8988T (cell line): ENCODE measurements at places on chromosomes 1 and 21.

- no peak for DNase-seq
Observed at GRCh38 chr21:38821248-38821647, 15.5 kb downstream of the ETS2 start.

DNA sequence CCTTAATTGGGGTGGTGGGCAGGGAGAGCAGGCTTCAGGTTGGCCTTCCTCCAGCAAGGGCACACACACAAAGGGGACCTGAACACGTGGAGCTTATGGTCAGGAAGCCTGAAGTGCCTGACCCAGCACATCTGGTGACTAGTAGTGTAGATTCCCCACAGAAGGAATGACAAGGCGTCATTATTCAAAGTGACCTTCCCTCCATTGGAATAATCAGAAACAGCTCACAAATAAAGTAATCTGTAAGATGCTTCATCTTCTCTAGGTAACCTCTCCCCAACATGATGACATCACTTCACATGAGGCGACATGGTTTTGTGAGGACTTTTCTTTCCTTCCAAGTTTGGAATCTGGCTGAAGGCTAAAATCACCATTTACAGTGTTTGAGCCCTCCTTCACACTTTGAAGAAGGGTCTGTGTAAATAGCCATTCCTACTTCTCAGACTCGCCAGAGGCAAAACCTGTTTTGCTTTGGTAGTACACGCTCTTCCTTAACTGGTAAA, 32.8 kb upstream of the ERG start:
- DNase-seq, result no peak

DNA sequence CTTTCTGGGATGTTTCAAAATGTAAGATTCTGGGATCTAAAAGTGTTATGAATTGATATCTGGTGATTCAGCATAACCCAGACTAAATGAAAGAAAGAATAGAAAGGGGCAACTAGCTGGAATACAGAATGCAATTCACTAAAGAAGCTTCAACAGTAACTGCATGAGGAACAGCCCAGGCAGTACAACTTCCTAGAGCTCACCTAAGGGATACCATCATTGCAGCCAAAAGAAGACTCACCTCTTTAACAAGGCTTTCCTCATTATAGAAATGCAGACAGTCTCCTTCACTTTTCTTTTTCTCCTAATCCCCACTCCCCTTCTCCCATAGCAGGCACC, 6.3 kb downstream of the RGS5 start:
- no peak for DNase-seq

DNA sequence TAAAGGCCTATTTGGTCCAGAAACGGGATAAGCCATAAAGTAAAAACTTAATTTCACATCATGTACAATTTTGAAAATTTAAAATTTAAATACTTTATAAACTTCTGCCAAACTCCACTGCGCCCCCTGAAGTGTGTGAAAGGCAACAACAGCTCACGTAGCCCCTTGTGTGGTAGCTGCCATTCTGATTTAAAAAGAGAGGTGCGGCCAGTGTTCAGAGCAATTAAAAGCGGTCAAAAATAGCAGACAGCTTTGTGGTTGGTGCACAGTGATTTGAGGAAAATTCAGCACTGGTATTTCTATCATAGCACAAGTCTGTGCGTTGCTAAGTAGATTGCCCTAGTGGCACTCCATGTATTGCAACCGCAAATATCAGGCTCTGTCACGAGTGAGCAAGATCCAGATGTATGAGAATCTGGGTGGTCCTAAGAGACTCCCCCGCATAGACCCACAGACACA, 122.5 kb downstream of the ATG4C start:
- no peak for DNase-seq

DNA sequence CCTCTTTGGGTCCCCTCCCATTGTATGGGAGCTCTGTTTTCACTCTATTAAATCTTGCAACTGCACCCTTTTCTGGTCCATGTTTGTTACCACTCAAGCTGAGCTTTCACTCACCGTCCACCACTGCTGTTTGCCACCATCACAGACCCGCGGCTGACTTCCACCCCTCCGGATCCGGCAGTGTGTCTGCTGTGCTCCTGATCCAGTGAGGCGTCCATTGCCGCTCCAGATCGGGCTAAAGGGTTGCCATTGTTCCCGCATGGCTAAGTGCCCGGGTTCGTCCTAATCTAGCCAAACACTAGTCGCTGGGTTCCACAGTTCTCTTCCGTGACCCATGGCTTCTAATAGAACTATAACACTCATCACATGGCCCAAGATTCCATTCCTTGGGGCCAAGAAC, 157.2 kb downstream of the SEC16B start:
- DNase-seq, result no peak

DNA sequence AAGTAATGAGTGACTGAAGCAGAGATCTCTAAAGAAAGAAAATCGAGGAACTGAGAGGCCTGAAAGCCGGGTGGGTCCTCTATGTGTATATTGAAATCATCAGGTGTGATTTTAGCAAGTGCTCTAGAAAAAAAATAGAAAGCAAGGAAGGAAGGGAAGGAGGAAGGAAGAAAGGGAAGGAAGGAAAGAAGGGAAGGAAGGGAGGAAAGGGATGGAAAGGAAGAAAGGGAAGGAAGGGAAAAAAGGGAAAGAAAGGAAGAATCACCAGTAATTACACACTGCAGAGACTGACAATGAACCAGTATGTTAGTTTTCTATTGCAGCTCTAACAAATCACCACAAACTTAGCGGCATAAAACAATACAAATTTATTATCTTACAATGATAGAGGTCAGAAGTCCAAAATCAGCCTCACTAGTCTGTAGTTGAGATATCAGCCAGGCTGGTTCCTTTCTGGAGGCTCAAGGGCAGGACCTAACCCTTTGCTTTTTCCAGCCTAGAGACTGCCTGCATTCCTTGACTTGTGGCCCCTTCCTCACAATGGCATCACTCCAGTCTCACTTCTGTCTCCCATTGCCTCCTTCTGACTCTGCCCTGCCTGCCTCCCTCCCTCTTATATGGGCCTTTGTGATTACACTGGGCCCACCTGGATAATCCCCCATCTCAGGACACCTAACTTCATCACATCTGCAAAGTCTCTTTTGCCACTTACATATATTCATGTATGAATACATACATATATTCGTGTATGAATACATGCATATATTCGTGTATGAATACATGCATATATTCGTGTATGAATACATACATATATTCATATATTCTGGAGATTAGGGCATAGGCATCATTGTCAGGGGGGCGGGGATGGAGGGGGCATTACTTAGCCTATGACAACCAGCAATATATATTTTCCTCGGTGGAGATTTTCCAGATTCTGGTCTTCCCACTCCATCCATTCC, 47.5 kb upstream of the CDC42BPA start:
- no peak for DNase-seq

- DNase-seq, result no peak
Observed at GRCh38 chr1:117897551-117897950, 31.9 kb downstream of the GDAP2 start.

DNA sequence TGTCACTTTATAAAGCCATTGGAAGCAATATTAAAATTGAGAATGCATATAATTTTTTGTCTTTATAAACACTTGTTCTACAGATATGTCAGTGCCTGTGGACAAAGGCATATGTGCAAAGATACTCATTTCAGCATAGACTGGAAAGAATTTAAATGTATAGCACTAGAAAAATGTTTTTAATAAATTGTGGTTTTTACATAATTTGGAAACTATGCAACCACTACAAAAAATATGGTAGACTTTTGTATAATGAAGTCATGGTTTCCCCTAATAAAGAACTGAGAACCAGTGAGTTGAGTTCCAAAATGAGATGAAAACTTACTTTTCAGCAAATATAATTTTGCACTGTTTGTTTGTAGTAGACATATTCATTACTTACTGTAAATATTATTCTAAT, 48.5 kb downstream of the BRINP3 start:
- no peak for DNase-seq

- DNase-seq, result no peak
Observed at GRCh38 chr1:165376041-165376810, 19.7 kb upstream of the LMX1A start.

- no peak for DNase-seq
Observed at GRCh38 chr1:178126741-178127185, 32.9 kb downstream of the RASAL2 start.

- DNase-seq, result no peak
Observed at GRCh38 chr1:163799190-163799805, 477.5 kb downstream of the NUF2 start.

- no peak for DNase-seq
Observed at GRCh38 chr1:36419140-36419539, 21.4 kb upstream of the LSM10 start.

DNA sequence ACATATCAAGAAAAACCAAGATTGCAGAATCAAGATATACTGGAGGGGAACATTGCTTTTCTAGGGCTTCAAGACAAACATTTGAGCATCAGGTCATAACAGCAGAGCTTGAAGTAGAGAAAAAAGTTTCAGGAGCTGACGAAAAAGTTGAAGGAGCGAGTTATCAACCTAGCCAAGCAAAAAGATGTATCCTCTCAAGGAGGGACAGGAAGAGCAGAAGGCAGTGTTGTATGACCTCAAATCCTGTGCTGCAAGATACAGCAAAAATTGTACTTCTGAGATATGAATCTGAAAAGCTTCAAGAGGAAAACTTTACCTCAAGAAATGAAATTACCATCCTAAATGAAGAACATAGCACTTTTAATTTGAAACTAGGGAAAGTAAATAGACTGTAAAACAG, 153.1 kb downstream of the AK5 start:
- no peak for DNase-seq

GRCh38 chr1:22320587-22321344, 130.9 kb upstream of the ZBTB40 start:
- DNase-seq, result no peak

GRCh38 chr1:8625981-8626898, 191.2 kb downstream of the RERE start:
- no peak for DNase-seq

- peak; percentile 54 for DNase-seq
Observed at GRCh38 chr1:39507230-39507928, 15.9 kb downstream of the BMP8A start.

GRCh38 chr1:19488136-19488535, 2.8 kb upstream of the CAPZB start:
- no peak for DNase-seq

DNA sequence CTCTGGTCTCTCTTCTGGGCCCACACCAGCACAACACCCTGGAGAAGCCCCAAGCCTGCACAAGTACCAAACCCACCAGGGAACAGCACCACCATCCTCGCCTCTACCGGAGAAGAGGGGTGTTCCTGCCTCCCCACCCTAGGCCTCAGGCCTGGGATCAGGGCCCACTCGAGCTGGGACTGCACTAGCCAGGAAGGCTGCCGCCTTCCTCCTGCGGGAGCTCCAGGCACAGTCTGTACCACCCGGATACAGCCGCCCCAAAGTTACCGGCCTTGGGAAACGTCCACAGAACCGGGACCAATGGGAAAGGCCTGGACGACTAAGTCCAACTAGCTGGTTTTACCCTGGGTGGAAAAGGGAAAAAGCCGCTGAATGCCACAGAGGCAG, 3.4 kb downstream of the TAL1 start:
- no peak for DNase-seq

GRCh38 chr1:149896575-149896974, 2.8 kb upstream of the BOLA1 start:
- no peak for DNase-seq

GRCh38 chr1:202011994-202012393, 1.6 kb downstream of the ELF3 start:
- no peak for DNase-seq

GRCh38 chr1:98497497-98497896, 164.0 kb upstream of the SNX7 start:
- DNase-seq, result no peak

- DNase-seq, result no peak
Observed at GRCh38 chr1:182217071-182217470, 155.6 kb upstream of the ZNF648 start.

DNA sequence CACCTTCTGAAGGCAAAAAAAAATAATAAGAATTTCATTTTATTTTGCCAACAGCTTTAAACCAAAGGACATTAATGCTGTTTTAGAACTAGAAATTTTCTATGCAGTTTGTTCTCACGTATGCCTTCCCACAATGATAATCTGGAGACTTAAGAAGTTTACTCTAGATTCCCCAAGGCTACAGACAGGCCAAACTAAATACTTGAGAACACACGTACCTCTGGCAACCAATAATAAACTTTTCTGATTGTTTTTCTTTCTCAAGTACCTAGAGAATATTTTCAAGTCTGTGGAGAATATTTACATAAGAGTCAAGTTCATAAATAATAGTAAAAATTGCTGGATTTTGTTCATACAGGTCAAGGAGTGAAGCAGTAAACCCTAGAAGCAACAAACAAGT, 15.9 kb downstream of the CLDN8 start:
- DNase-seq, result no peak

DNA sequence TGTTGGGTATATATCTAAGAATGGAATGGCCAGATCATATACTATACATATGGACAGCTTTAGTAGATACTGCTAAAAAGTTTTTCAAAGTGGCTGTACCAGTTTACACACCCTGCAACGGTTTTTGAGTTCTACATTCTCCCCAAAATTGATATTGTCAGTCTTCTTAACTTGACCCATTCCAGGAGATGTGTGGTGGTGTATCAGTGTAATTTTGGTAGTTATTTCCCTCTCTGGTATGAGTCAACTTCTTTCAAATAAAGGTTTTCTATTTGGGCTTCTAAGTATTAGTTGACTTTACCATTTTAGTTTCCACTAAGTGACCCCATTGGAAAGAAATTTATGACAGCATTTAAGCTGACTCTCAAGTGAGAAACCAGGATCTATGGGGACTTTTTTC, 29.2 kb downstream of the INKA2 start:
- DNase-seq, result no peak

- DNase-seq, result no peak
Observed at GRCh38 chr21:33244082-33244778, 14.5 kb downstream of the IFNAR2 start.

DNA sequence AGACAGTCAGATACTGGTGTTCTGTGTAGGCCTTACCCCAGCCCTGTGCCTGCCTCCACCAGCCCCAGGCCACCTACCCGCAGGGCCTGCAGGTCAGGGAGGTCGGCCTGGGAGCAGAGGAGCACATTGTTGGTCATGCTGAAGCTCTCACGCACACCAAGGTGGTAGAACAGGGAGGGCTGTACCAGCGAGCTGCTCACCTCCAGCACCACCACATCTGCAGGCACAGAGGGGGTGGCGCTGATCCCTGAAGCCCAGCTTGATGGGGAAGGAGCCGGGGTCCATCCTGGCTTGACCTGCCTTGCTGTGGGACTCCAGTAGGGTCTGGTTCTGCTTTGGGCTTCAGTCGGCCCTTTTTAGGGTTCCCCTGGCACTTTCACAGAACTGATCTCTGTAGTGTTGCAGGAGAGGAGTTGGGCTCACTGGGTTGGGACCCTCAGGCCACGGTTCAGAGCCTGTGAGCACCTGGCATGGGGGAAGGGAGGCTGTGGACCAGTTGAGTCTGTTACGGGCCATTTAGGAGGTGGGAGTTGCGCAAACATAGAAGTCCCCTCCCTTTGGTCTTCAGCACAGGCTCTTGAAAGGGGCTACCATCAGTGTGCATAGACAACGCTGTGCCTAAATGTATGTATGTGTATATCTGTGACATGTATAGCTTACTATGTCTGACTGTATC, 1.9 kb downstream of the MAP3K6 start:
- no peak for DNase-seq
